Urinary bladder (tissue), 4 donors: ENCODE measurements at places on chromosomes 1 and 21. TPM values are rescaled to one million over a fixed set of nuclear protein-coding genes. Genes with fewer than 3 reads are reported as not detected.
A peak's percentile ranks its signal among the peaks of the same experiment; 100 is the strongest.

DNASE2B gene
- total RNA-seq: not detected

RAB7B gene
- 11.5 TPM for total RNA-seq

ECM1 gene
- total RNA-seq: 8.7 TPM

PTPN22 gene
- total RNA-seq: 2.3 TPM

DNA sequence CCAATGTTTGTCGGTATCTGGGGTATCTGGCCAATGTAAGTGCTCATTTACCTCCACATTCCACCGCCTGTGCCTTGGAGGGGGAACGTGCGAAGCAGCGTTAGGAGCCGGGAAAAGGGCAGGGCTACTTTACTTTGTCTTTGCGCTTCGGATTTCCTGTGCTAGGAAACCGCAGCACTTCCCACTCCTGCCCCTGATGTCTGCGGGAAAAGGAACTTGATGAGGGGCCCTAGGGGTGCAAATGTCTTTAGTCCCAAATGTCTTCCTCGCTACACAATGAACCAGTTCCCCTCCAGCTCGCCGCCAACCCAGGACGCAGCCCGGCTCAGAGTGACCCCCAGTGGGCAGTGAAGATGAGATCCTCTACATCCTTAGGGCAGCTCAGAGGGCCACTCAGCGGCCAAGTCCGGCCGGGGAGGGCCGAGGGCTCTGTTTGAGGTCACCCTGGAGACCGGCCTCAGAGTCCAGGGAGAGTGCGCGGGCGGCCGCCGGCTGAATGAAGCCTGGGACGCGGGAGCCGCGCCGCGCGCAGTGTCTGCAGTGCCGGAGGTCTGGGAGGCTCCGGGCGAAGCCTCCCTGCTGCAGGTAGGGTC is at the start of gene DYNLT5:
Gene DYNLT5, plus strand, starts transcription at position 460 of the 593 bp plus-strand sequence. CDS start 2,200 bp downstream, outside the sequence.
- no peak for DNase-seq

DNA sequence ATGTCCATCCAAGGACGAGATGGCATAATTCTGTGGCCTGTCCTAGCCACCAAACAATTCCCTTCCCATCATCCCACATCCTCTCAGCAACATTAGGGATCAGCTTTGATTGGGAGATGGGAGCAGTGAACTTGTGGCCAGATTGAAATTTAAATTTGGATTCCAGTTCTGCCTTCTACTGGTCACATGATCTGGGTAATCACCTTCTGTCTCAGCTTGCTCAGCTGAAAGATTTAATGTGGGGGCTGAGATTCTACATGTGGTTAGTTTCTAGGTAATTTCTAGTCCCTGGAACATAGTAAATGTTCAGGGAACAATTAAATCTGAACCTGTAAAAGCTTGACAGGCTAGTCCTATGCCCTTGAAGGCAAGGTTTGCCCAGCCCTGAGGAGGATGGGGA is 3.2 kb downstream of the MYOCOS start:
- DNase-seq: no peak

DNA sequence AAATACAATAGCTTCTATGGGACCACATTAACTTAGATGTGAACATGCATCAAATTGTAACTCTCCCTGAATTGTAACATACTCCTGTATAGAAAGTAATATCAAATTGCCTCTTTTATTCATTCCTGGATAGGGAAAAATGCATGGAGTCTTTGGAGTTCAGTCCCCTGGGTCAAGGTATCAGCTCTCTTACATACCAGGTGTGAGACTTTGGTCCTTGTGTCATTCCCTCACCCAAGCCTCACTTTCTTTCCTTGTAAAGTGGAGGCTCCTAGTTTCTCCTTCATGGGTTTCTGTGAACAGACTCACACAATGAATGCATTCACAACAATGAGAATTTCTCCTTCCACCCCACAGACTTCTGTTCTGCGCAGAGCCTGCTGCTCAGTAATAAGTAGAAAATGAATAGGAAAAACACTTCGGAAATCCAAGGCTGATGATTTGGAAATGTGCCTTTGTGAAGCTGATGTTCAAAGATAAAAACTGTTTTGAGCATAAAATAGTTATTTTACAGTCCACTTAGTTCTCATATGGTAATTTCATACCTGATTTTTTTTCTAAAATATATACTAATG is 185.3 kb downstream of the AK5 start:
- no peak for DNase-seq

- DNase-seq: no peak
Measured at GRCh38 chr1:220950576-220950975, 71.3 kb downstream of the HLX start.

DNA sequence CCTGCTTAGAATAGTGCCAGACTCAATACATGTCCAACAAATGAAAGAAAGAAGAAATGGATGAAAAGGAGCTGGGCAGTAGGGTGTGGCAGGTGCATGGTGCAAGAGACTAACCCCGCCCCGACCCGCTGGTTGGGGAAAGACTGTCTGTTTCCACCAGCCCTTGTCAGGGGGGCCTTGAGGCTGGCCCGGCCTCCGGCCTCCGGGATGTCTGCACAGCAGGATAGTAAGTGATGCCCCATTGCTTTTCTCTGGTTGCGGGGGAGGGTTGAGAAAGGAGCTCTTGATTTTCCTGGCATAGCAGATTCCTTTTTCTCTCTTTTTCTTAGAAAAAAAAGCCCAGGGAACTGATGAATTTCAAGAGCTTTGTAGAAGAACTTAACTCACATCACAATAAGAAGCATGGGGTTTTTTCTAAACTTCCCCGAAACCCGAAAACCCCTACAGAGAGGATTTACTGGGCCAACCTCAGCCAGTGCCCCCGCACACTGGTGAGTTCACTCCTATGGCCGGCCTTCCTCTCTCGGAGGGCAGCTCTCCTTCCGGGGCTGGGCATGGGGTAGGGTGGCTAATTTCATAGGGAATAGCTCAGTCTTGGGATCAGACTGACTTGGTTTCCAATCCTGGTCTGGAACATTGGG is 12.5 kb upstream of the TTC22 start:
- DNase-seq: no peak

DNA sequence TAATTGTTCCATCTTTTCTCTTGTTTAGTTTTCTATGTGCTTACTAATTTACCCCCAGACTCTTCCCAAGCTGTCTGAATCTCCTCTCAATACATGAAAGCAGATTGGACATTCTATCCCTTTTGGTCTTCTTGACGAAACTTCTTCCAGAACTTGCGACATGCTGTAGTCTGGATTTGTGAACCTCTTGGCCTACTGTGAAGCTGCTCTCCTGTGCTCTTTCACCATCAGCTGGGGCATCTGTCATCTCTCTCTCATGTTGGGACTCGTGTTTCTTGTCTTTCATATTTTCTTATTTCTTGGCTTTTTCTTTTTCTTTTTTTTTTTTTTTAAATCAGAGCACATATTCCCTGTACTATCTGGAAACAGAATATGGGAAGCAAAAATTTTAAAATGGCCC is 6.8 kb downstream of the CPT2 start:
- DNase-seq: no peak

GRCh38 chr1:38990738-38991637 is at the start of gene AKIRIN1:
TSS of gene AKIRIN1 (plus strand) at chr1:38991276. CDS start at chr1:38991381, 105 bp downstream.
- DNase-seq: peak; percentile 77

DNA sequence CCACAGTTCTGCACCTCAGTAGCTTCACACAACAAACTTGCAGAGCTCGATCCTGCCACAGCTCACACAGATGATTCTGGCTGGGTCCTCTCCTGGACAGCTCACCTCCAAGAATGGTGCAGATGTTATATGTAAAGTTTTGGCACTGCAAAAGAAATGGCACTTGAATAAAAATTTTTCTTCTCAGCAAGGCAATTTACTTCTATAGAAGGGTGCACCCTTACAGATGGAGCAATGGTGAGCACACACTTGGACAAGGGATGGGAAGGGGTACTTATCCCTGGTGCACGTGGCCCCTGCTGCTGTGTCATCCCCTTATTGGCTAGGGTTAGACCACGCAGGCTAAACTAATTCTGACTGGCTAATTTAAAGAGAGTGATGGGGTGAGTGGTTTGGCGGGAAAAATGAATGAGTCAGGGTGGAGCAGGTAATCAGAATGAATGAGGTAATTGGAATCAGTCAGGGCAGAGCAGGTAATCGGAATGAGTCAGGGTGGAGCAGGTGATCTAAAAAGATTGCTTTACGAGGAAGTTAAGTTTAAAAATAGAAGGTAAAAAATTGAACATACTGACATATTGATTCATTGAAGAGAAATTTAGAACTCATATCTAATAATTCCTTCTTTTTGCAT is 12.0 kb upstream of the AADACL3 start:
- no peak for DNase-seq

- DNase-seq: no peak
Measured at GRCh38 chr1:158075078-158075477, 81.6 kb downstream of the KIRREL1 start.

- DNase-seq: no peak
Measured at GRCh38 chr1:156876281-156876680, 15.6 kb downstream of the NTRK1 start.

DNA sequence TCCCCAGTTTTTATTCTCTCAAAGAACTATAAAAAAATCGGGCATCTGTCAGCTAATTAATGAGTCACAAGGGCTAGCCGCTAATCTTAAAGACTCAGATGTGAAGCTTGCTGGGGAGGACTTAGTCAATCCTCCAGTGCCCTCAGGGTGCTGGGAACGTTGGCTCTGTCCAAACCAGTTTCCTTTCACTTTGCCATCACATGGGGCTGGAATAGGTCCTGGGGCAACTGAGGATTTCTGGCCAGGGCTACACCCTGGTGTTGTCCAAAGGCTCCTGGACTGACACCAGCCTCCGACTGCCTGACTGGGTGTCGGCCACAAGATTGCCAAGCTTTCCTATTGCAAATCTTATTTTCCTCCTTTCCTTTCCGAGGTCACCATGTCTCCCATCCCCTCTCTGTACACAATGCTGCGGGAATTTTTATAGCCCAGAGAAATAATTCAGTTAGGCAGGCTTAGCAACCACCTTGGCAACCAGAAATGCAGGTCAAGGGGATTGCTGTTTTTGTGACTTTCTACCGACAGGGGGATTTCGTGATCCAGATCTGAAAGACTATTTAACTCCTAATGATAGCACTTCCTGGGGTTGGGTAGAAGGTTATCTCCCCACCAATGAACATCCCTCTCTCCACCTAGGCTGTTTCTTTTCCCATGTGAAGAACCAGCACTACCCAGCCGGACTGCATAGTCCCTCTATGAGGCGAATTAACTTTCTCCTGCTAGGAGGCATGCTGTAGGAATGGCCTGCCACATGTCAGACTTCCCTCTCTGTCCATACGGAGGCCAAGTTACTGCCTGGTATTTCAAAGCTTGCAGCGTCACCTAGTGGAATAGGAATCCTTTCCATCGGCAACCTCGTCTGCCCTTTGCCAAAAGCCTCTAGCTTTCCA is 29.9 kb upstream of the CTBS start:
- no peak for DNase-seq

GRCh38 chr1:87305151-87305550 is 23.5 kb upstream of the LMO4 start:
- DNase-seq: no peak
